ENCODE measurements at places on chromosomes 1 and 21. TPM values are rescaled to one million over a fixed set of nuclear protein-coding genes. Genes with fewer than 3 reads are reported as not detected.

Gene TSTD1
- total RNA-seq = 43.6 TPM

Gene TMEM82
- total RNA-seq = not detected

Gene LMOD1
- total RNA-seq = not detected

Gene SLC6A17
- not detected for total RNA-seq

Gene FALEC
- 0.64 TPM for total RNA-seq

Gene LRRC8B
- 22.1 TPM for total RNA-seq

Gene LEPROT
- total RNA-seq = 23.3 TPM

Gene BRDT
- total RNA-seq = not detected

Gene CD101
- 3.4 TPM for total RNA-seq

Gene CELA2B
- not detected for total RNA-seq

Gene ERG
- not detected for total RNA-seq

Gene HAO2
- total RNA-seq = not detected

Gene OR14K1
- total RNA-seq = not detected

All from activated CD4-positive, alpha-beta T cell treated with anti-CD3 and anti-CD28 coated beads, Interleukin-2, amount 10 ng/mL, durations not matched to agents 7 days and 5 days (primary cell).